Ascending aorta (tissue), 2 donors: ENCODE measurements at places on chromosomes 13 and 19.

- no peak for DNase-seq
Observed at GRCh38 chr19:48194844-48195830, 24.7 kb downstream of the ZSWIM9 start.

DNA sequence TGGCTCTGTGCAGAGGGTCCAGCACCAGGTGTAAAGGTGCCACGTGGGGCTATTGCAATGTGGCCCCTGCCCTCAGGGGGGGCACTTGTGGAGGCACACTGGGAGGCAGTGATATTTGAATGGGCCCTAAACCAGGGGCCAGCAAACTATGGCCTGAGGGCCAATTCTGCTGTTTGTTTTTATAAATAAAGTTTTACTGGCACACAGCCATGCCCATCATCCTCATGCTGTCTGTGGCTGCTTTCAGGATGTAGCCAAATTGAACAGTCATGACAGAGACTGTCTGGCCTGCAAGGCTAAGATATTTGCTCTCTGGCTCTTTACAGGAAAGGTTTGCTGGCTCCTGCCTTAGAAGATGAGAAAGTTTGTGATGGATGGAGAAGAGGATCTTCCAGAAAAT is 33.9 kb upstream of the RANBP3 start:
- DNase-seq = no peak

GRCh38 chr13:50760751-50761150 is 82.7 kb downstream of the DLEU7 start:
- no peak for DNase-seq

- DNase-seq = no peak
Observed at GRCh38 chr13:84303035-84303434, 420.8 kb upstream of the SLITRK1 start.

DNA sequence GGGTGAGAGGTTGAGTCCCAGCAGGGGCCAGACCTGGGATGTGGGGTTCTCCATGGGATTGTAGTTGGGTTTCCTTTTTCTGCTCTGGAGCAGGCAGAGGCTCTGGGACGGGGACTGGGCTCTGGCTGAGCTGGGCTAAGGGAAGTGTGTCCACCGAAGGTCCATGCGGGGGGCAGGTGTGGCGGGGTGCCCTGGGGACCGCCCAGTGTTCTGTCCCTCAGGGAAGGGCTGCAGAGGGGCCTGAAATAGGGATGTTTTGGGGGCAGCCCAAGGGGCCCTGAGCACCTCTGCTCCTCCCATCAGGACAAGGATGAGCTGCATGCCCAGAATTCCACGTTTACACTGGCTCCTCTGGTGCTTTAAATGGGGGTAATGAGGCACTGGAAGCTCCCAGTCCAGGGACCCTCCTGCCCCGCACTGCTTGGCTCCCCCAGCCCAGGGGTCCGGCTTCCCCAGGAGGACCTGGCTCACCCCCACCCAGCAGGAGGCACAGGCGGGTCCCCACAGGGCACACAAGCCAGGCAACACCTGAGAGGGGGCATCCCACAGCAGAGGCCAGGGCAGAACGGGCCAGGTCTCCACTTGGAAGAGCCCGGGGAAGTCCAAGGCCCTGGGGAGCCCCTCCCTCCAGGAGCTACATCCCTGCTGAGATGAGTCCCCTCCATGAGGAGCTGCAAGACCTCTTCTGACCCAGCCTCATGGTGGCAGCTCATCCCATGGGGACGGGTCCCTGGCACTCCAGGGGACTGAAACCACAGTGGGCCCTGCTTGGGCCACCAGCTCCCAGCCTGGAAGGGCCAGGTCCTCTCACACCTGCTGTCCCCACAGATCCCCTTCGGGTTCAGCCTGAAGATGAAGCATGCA is 14.7 kb upstream of the ZNF14 start:
- DNase-seq = peak; percentile 48

DNA sequence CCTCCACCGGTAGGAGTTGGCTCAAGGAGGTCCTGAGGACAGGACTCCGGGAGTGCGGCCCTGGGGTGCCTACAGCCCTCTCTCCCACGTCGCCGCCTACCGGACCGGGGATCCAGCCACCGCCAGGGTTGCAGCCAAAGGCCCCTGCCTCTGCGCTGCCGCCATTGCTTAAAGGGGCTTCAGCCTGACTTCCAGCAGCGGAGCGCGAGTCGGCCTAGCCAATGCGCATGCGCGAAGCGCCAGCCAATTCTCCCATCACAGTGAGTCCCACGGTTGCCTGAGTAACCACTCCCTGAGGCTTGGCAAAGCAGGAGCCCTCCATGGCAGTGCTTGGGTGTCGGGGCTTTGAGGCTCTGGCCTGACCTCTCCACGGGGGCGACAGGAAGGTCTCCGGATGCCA is 21.5 kb upstream of the ZNF420 start:
- DNase-seq = no peak

DNA sequence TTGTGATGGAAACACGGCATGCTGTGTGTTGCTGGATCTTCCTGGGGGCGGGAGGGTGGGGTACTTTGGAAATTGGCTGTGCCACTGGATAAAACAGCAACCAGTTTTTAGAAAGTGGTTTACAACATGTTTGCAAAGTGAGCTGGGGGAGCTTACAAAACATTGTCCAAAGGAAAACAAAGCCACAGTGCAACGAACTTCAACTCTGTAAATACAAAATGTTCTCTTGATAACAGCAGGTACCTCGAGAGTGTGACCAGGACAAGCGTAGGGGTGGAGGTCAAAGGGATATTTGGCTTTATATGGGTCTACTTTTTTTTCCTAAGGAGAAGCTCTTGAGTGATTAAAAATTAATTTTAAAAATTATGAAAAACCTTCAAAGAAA is 2.5 kb downstream of the IGSF23 start:
- no peak for DNase-seq

- DNase-seq = no peak
Observed at GRCh38 chr19:29239213-29239776, 26.3 kb upstream of the UQCRFS1 start.

- no peak for DNase-seq
Observed at GRCh38 chr13:113427562-113428468, 25.5 kb downstream of the ADPRHL1 start.

GRCh38 chr13:40480915-40481516 is 185.4 kb downstream of the FOXO1 start:
- DNase-seq = no peak

GRCh38 chr13:33081666-33082065 is 65.4 kb downstream of the KL start:
- no peak for DNase-seq

DNA sequence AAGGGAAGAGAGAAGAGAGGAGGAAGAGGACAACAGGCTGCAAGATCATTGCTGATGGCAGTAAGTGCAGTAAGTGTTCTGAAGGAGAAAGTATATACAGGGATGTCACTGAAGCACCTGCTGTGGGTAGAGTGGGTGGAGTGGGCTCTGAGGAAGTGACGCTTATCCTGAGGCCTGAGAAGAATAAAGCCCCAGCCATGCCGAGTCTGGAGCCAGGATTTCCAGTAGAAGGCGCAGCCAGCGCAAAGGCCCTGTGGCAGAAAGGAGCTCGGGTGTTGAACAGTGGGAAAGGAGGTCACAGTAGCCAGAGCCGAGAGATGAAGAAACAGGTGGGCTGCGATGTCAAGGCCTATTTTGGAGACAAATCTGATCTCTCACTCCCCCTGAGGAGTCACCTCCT is 31.8 kb upstream of the ADGRE5 start:
- DNase-seq = no peak

DNA sequence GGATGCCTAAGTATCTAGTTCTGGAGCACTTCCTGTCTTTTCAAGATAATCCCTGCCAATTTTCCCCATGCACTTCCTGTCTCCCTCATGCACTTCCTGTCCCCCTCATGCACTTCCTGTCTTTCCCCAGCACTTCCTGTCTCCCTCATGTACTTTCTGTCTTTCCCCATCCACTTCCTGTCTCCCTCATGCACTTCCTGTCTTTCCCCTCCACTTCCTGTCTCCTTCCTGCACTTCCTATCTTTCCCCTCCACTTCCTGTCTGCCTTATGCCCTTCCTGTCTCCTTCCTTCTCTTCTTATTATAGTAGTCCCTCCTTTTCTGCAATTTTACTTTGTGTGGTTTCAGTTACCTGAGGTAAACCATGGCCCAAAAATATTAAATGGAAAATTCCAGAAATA is 3.0 kb upstream of the TNNT1 start:
- DNase-seq = no peak

GRCh38 chr13:30504081-30504480 is 38.3 kb upstream of the HMGB1 start:
- DNase-seq = no peak
